ENCODE measurements at places on chromosomes 12 and 14. TPM values are rescaled to one million over a fixed set of nuclear protein-coding genes. Genes with fewer than 3 reads are reported as not detected.

OTX2 gene
- total RNA-seq = 0.27 TPM

POTEM gene
- not detected for total RNA-seq

DNA sequence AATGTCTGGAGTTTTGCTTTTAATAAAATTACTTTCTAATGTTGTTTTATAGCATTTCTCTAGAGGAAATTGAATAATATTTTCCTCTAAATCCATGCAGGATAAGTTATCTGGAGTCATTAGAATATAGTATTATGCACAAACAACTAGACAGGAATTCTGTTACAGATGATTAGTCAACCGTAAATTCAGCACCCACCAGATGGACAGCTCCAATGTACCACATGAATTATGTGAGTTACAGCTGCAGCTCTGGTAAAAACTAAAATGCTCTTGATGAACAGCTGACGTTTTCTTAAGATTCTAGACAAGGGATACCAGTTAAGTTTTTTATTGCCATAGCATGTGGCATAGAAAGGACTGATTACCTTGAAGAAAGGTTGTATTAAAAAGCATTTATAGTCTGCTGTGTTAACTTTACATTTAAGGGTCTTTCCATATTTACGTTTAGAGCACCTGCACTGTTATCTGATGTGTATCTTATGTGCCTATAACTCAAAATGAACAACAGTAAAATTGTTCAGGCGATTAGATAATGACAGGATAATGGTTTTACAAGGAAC lies 321.4 kb upstream of the LRFN5 start:
- DNase-seq = peak; percentile 35

GRCh38 chr12:92341065-92341668 lies 195.5 kb upstream of the BTG1 start:
- DNase-seq = no peak

- no peak for DNase-seq
Measured at GRCh38 chr14:103164006-103164405, 40.7 kb downstream of the TNFAIP2 start.
